ENCODE measurements at places on chromosomes 16 and 17.

DNA sequence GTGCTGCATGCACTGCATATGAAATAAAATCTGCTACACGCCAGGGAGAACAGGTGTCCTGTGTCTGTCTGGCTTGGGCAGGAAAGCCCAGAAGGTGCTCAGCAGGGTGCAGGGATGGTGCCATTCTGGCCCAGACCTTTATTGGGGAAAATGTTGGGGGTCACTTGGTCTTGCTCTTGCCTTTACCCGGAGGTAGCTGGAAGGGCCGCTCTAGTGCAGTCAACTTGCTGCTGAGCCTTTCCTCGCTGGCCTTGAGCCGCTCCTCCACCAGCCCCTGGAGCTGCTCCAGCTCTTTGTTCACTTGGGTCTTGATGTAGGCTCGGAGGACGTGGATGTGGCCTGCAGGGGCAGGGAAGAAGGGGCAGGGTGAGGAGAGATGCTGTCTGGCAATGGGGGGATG, 4.5 kb downstream of the CFAP119 start:
- no peak for DNase-seq

GRCh38 chr17:29820425-29820824, 109.6 kb downstream of the SSH2 start:
- DNase-seq, result no peak

GRCh38 chr17:38702166-38702915, 2.7 kb upstream of the MLLT6 start:
- DNase-seq, result peak; percentile 70

DNA sequence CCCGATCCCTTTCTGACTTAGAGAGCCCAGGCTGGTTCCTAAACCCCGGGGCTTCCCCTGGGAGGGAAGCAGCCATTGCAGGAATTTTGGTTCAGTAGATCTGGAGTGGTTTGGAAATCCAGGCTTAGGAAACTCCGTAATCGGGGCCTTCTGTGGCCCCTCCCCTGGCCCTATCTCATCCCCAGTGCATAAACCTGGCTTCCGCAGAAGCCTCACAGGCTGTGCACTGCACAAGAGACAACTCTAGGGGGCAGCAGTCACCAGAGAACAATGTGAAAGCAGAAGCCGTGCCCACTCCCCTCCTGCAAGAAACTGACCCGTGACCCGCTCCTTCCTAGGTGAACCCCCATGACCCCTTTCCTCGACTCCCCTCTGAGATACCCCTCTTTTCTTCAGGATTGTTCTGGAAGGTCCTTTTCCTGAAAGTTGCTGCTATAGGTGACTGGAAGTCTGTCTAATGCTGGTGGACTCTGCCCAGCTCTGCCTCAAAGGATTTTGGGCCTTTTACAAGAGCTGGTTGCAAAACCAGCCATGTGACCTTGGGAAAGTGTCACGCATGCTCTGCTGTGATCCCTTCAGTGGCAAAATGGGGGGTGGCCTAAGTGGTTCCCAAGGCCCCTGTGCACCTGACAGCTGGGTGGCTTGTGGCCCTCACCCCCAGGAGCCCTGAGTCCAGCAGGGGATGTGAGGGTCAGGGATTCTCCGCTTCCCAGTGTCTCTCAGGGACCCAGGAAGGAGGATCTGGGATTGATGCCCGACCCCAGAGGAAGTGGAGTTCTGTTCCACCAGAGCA, 14.4 kb downstream of the GUCY2D start:
- peak; percentile 57 for DNase-seq

DNA sequence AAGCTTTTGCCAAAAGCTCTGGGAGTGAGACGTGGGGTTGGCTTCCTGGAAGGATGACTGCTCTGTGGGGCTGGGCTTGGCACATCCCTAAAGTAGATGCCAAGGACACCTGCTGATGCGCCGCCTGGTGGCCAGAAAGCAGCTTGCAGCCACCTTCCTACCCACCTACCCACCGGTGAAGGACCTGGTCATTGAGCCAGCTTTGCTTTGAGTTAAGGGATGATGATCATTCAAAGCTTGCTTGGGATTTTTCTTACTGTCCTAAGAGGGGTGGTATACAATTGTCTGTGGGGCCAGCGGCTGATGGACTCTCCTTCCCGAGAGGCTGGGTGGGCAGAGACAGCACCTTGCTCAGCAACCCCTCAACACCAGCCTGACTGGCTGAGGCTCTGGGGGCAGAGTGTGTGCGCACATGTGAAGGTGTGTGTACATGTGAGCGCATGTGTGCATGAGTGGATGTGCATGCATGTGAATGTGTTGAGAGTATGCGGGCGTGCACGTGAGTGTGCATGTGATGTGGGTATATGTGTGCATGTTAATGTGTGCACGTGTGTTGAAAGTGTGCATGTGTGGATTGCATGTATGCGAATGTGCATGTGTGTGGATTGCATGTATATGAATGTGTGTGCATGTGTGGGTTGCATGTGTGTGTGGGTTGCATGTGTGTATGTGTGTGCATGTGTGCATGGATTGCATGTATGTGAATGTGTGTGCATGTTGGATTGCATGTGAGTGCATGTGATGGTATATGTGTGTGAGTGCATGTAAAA, 18.6 kb downstream of the C1QTNF1 start:
- peak; percentile 32 for DNase-seq

GRCh38 chr16:88480829-88481228, 27.7 kb downstream of the ZFPM1 start:
- no peak for DNase-seq

- no peak for DNase-seq
Observed at GRCh38 chr17:38456031-38456815, 28.0 kb downstream of the ARHGAP23 start.

DNA sequence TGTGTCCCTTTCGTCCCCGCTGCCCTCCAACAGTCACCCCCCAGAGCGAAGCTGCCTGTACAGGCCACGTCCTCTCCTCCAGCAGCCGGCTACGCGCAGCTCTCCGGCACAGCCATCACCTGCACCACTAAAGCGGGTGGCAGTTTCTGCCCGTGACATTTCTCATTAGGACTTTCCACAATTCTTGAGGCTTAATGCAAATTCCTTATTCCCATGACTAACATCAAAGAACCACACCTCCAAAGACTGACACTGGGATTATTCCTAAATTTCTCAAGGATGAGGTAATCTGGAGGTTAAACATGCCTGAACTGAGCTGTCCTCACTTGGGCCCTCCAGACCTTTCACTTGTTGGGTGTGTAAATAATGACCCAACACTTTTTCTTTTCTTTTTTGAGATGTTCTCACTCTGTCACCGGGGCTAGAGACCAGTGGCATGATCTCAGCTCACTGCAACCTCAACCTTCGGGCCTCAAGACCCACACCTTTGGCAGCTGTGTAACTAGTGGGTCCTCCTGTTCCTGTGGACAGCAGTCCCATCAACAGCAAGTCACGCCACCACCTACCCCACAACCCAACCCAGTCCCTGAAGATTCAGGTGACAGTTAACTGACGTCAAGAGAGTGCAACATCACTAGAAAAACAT, 11.7 kb downstream of the ANKRD11 start:
- no peak for DNase-seq

DNA sequence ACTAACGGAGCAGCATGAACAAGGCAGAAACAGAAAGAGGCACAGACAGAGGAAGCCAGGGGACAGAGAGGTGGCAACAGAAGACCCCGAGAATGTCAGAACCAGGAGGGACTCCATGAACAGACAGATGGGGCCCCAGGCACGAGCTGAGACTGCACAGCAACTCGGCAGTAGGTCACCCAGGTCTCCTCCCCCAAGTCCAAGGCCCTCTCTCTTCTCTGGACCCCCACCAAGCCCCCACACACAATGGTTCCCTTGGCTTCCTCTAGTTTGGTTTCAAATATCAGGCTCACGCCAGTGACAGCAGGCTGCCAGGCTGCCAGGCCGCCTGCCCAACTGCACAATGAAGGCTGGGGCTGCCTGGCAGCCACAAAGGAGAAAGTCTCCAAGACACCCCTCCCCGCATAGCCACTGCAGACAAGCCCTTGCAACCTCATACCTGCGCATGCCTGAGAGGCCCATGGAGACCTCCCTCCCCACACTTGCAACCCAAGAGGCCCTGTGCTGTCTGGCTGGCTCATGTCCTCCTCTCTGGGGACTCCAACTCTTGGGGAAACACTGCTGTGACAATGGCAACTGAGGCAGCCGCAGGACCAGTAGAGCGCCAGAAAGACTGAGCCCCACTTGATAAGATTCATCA, 54.8 kb downstream of the PIMREG start:
- DNase-seq, result no peak

- no peak for DNase-seq
Observed at GRCh38 chr16:63488955-63489354, 1452.7 kb upstream of the CDH8 start.

- no peak for DNase-seq
Observed at GRCh38 chr17:82698974-82699442, 510 bp upstream of the RAB40B start.

GRCh38 chr17:31596382-31597323, 205.2 kb downstream of the RAB11FIP4 start:
- DNase-seq, result no peak

DNA sequence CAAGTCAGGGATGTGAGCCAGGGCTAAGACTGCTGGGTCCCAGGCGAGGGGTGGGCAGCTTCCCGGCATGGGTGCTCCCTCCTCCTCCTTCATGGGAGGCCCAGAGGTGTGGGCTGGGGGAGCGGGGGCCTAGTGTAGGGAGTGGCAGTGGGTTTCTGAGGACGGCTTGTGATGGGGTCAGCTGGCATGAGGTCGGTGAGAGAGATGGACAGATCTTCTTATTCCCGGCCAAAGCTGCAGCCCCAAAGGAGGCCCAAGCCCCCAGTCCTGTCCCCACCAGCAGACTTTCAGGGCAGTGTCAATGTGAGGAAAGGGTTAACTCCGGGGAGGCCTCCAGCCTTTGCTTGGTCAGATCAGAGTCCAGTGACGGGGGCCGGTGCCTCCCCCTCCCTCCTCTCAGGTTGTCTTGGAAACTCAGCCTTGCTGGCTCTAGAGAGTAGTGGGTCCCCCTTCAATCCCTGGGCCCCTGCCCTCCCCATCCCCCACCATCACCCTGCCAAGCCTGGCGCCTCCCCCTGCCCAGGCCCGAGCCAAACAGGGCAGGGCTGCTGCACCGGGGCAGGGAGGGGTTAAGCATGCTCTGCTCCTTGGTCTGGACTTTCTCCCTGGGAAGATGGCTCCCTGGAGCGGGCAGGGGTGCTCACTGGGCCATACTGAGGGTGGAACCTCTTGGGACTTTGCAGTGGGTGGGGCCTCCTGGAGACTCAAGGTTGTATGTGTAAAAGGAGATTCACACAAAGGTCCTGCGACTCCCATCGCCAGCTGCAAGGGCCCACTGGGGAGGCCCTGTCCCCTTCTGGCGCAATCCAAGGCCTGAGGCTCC, 12.4 kb downstream of the NAT9 start:
- no peak for DNase-seq

- DNase-seq, result no peak
Observed at GRCh38 chr17:16419074-16419928, 3.9 kb downstream of the TRPV2 start.

DNA sequence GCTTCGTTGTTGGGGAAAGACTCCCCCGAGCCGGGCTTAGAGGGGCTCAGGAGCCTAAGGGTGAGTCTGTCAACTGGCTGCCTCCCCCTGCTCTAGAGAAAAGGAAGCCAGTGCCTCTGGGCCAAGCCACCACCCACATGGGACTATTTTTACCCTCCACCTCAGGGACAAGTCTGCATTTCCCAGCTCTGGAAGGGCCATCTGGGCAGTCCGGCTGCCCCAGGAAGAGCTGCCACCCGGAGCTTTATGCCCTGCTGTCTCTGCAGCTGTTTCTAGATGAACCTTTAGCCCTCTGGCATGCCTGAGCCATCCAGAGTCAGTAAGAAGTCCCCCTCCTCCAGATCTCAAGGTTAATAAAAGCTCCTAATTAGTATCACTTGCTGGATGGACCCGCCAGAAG, 5.3 kb upstream of the RPRML start:
- no peak for DNase-seq

DNA sequence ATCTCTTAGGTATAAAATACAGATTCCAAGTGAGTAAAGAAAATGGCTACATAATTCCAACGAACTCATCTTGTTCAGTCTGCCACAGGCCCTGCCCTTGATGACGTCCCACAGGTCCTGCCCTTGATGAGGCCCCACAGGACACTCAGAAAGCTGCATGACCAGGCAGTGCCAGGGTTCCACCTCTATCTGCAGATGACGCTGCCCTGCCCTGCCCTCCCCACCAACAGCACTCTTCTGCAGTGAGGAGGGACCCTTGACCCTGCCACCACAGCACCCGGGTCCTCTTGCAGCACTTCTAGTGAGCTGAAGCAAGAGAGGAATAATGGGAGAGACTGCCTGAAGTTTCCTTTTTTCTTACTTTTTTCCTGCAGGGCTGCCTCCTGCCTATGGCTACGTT, 118.4 kb downstream of the VPS53 start:
- DNase-seq, result no peak

GRCh38 chr17:73588301-73588846, 55.9 kb downstream of the SDK2 start:
- DNase-seq, result no peak

DNA sequence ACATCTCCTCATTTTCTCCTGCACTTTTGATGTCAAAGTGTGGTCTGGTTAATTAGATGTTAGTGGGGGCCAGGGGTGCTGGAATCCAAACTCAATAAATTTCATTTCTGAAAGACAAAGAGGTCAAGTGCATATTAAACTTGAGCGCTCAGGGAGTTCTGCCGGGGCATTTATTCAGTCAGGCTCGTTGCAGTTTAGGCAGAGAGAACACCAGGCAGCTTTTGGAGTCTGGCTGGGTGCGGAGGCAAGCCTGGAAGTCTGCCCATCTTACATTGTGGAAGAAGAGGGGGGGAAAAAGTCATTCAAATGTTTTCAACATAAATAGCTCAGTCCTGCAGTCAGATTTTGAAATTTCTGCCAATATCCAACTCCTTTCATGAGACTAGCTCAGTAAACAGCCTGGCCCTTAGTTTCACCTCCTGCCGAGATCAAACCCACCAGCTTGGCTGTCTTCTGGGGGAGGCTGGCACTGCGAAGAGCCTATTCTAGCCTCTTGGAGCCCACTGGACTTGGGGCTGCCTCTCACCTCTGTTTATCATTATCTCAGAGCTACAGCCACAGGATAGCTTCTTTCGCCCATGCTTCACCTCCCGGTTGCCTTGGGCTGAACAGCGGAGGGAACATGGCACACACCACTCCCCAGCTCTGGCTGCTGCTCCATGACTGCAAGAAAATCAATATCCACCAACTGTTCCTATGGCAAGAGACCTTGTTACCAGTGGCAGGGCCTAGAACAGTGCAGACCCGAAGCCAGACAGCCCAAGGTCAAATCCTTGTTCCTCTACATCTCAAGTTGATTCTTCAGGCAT, 177.4 kb upstream of the CDH5 start:
- no peak for DNase-seq

DNA sequence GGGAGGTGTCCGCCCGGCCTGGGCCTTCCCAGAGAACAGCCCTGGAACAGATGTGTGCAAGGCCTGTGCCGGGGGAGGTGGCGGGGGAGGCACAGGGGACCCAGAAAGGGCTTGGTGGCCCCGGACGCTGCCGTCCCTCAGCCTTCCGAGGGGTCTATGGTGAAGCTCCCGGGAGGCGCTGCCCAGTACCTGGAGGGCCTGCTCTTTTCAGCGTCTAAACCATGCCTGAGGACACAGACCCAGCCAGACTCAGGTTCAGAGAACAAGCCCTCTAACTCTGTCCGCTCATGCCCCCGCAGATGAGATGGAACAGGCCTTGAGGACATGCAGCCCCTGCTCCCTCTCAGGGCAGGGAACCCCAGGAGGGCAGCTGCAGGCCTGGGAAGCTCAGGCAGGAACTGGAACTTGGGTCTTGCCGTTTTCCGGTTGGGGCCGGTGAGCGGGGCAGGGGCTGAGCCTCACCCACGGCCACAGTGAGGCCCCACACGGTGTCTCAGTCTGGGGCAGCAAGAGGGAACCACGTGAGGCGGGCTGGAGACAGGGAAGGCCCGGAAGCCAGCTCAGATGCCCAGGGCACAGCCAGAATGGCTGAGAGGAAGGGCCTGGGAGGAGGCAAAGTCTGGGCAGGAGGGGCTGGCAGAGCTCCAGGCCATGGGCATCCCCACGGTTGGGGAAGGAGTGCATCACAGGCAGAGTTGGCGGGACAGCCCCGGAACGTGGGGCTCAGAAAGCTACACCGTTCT, 12.5 kb downstream of the SLC16A3 start:
- no peak for DNase-seq

Data from Jurkat, Clone E6-1 (cell line).